ENCODE measurements at places on chromosomes 4 and X.

GRCh38 chrX:51878056-51878455 is 15.4 kb upstream of the MAGED1 start:
- DNase-seq: no peak

- DNase-seq: no peak
Observed at GRCh38 chrX:31316340-31316991, 244.6 kb upstream of the FTHL17 start.

DNA sequence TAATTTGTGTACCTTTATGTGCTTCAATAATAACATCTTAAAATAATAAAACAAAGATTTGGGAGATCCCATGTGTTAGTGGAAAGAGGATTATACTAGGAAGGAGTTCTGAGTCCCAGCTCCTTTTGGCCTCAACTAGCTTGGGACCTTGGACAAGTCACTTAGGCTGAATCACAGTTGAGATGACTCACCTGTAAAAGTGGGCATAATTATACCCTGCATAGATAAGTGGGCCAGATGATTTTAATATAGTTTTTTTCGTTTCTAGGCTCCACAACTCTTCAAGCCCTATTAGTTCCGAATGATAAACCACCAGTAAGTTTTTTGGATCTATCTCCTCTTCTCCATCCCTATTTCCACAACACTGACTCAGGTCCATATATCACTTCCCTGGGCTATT is 131.8 kb downstream of the ENOX2 start:
- DNase-seq: no peak

DNA sequence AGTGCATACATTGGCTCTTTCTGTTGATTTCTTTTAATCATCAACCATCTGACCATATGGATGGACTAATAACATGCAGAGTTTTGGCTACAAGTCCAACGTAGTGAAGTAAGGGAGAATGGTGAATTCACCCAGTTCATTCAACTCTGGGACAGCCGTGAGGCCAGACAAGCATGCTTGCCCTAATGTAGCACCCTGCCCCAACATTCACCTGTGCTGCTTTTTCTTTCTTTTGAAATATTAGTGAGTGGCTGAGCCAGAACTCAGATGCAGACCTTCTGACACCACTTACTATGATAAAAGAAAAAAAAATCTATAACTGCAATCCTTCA is 17.5 kb downstream of the ARSJ start:
- DNase-seq: no peak

- no peak for DNase-seq
Observed at GRCh38 chrX:9108054-9108453, 74.1 kb upstream of the FAM9B start.

DNA sequence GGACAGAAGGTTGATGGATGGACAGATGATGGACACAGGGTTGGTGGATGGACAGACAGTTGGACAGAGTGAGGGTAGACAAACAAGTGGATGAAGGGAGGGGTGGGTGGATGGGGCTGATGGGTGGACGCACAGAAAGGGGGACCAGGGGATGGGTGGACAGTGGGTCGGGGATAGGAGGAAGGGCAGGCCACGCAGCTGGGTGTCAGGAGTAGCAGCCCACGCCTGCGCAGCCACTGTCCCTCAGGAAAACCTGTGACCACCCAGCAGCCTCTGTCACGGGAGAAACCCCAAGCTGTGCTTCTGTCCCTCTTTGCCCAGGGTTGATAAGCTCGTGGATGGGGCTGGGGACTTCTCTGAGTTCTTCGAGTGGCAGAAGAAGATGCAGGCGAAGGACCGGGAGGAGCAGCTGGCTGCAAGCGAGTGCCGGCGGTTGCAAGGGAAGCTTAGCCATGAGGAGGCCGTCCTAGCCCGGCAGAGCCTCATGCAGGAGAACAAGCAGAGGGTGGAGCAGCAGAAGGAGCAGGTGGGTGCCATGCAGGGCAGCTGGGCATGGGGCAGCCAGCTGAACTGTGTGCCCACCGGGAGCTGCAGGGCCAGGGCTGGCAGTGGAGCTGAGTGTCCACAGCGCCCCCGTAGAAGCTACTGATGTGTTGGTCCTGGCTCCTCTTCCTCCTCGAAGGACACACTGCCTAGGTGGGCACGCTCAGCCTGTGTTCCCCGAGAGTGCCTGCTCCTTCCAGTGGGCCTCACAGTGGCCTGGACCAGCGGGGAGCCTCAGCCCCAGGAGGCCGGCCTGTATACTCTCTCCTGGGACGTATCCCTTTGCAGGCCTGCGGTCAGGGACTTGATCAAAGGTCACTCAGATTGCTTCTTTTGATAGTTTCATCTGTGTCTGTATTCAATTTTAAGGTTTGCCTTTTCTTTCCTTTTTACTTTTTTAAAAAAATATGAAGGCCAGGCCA is 16.8 kb upstream of the RNF4 start:
- DNase-seq: no peak

GRCh38 chr4:10081218-10081606 is 35.4 kb downstream of the WDR1 start:
- DNase-seq: peak; percentile 14

DNA sequence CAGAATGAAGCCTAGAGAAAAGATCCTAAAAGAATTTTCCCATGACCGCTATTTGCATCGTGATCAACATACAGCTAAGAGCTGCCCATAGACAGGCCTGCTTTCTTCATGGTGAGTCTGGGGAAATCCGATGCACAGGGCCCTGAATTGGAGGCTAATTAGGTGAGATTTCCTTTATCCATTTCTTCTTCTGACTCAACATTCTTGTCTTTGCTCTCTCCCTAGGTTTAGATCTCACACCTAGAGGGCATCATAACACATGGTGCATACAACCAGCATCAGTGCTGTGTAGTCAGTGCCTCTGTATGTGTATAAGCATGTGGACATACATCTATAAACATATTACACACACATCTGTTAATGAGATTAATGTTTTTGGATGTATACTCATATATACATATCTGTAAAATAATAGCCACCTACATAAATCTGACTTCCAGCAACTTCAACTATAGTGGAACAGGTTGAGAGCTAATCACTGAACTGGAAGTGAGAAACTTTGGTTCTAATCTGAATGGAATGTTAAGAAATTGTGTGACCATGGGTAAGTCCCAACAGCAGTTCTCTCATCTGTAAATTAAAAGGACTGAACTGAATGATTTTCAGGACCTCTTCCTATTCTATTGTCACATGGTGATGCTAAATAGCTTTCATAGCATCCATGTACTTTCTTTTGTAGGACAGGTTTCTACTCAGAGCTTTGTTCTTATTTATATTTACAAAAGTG is 17.5 kb downstream of the GATB start:
- DNase-seq: no peak

DNA sequence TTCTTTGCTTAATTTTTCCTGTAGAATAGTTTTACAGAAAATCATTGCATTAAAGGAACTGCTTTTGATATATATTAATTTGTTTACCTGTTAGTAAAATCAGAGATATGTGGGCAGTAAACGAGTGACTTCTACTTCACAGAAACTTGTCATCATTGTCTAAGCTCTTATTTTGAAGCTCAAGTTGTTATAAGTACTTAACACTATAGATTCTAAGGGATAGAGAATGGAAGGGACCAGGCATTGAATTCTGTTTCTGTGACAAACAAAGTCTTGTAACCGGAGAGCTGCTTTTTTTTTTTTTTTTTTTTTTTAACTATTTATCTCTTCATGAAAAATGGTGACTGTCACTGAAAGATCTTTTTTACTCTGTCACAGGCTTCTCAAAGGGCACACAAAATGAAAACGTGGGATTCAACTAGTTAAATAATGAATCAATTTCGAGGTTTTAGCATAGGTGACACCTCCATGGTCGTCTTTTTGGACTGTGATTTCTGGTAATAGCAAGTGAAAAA is 14.4 kb downstream of the STK26 start:
- no peak for DNase-seq

GRCh38 chr4:130080872-130081451 is 985.0 kb downstream of the C4orf33 start:
- no peak for DNase-seq

GRCh38 chrX:69386681-69387080 is 117.4 kb upstream of the NALF2 start:
- DNase-seq: no peak

Measured in D721Med (cell line).